ENCODE measurements at places on chromosomes 4 and X. TPM values are rescaled to one million over a fixed set of nuclear protein-coding genes. Genes with fewer than 3 reads are reported as not detected.

RNF128 gene
- 44.2 TPM for total RNA-seq

ZDHHC15 gene
- total RNA-seq: not detected

STAP1 gene
- total RNA-seq: 13.2 TPM

ZMAT1 gene
- 2.6 TPM for total RNA-seq

AVPR2 gene
- 5.0 TPM for total RNA-seq

OTOP1 gene
- not detected for total RNA-seq

DOK7 gene
- 0.53 TPM for total RNA-seq

SLC35A2 gene
- 43.3 TPM for total RNA-seq

ANK2 gene
- 5.3 TPM for total RNA-seq

DNA sequence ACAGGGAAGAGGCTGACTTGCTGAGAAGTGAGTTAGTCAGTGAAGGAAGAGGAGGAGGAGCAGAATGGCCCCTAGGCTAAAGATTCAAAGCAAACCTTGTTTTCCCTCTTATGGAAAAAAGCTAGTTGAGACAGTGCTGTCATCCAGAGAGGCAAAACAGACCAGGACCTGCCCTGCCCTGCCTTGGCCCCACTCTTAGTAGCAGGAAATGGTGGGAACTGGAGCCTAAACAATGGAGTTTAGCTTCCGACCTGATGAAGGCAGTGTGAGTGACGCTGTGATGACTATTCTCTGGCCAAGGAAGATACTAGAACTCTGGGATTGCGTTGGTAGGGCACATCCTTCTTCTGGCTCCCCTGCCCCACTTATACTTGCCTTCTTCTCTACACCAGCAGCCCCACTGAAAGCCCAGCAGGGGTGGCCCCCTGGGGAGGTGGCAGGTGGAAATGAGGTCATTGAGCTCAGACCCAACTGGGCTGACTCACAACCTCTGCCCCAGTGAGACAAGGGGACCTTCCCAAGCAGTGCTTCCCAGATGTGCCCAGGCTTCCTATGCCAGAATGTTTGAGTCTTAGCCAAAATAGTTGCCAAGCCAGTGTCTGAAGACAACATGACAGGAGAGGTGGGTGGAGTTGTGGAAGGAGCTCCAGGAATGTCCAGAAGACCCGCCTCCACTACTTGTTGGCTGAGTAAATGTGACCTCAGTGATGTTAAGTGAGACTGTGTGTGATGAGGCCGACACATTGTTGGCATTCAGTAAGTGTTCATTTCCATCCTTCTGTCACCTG is 38.8 kb downstream of the MSN start:
- H3K4me3 ChIP-seq: no peak overlapping the region
- peaks cover 8% of the 10 kb centered on the region for H3K4me1 ChIP-seq
- peak overlapping the region; percentile 14 for H3K27ac ChIP-seq
- H3K27me3 ChIP-seq: no peaks in the 10 kb centered on the region
- DNase-seq: no peak

DNA sequence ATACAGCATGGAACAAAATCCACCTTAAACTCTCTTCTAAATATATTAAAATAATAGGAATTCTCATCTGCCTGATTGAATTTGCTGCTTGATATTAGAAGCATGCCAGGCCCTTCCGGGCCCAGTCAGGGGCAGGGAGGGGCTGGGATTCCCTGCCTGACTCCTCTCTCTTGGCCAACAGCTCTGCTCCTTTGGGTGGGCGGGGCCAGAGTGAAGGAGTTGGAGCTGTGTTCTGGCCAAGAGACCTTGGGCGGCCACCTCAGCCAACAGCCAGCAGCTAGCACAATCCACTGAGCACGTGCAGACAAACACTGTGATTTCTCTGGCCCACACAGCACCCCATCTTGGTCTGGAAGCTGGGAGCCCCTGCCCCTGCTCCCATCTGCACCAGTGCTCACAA is 140.3 kb downstream of the PJA1 start:
- no peak overlapping the region for H3K27ac ChIP-seq
- H3K36me3 ChIP-seq: no peaks in the 10 kb centered on the region
- DNase-seq: peak; percentile 76

DNA sequence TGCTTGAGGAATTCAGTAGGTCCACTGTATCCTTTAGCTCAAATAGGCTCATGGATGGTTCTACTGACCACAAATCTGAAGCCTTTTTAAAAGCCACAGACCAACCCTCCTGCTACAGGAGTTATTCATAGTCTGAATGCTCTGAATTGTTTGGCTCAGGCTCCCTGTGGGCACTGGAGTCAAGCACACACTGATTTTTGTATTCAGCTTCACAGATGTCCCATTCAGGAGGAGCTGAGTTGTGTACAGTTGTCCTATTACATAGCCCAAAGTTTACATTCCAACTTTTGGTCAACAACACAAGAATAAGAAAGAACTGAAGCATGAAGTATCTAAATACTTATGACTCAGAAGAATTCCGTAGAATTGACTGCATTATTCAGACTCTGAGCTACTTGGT is 243.9 kb downstream of the UNC5C start:
- DNase-seq: no peak
- H3K27ac ChIP-seq: no peak overlapping the region
- H3K4me1 ChIP-seq: no peaks in the 10 kb centered on the region
- no peaks in the 10 kb centered on the region for H3K27me3 ChIP-seq
- no peak overlapping the region for H3K4me3 ChIP-seq

DNA sequence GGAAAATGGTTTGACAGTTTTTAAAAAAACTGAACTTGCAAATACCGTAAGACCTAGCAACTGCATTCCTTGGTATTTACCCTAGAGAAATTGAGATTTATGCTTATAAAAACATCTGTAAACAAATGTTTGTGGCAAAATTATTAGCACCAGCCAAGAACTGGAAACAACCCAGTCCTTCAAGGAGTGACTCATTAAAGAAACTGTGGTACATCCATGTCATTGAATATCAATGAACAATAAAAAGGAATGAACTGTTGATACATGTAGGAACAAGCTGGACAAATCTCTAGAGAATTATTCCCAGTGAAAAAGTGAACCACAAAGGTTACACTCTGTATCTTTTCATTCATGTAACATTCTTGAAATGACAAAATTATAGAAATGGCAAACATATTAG is 240.2 kb upstream of the ADAMTS3 start:
- H3K4me1 ChIP-seq: no peaks in the 10 kb centered on the region
- no peak overlapping the region for H3K27ac ChIP-seq
- no peaks in the 10 kb centered on the region for H3K36me3 ChIP-seq
- H3K27me3 ChIP-seq: no peaks in the 10 kb centered on the region

DNA sequence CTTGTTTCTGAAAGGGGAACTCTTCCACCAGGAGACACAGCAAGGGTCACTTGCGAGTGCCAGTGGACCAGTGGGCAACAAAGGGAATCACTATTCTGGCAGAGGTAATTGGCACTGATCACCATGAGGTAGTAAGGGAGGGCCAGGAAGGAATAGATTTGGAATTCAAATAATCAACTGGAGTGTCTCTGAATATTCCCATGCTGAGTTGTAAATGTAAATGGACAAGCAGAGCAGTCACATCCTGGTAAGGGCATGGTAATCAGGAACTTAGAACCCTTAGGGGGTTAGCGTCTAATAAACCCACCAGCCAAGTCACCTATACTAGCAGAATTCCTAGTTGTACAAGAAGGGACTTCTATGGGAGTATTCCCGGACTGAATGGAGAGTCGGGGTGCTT is 178.5 kb upstream of the UGT8 start:
- no peak overlapping the region for H3K27ac ChIP-seq
- H3K4me3 ChIP-seq: no peak overlapping the region
- no peak for DNase-seq
- no peaks in the 10 kb centered on the region for H3K36me3 ChIP-seq

GRCh38 chr4:42267724-42268123 is 115.3 kb upstream of the BEND4 start:
- DNase-seq: no peak
- no peaks in the 10 kb centered on the region for H3K36me3 ChIP-seq
- no peak overlapping the region for H3K4me3 ChIP-seq
- H3K27ac ChIP-seq: no peak overlapping the region
- no peaks in the 10 kb centered on the region for H3K4me1 ChIP-seq

DNA sequence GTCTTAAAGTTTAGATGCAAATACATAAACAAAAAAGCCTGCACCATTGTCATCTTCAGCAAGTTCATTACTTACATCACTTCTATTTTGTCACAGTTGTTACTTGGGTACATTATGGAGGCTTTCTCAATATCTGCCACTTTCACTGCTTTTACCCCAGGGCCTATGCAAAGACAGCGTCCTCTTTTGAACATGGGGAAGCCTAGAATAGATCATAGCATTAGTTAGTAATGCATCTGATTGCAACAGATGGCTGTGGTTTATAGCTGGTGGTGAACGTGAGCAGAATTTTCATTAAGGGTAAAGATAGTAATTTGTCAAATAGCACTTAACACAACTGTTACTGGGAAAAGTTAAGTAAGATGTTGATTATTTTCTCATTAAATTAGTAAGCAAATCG is 729 bp downstream of the CXCL11 start:
- no peaks in the 10 kb centered on the region for H3K36me3 ChIP-seq
- DNase-seq: no peak
- H3K4me1 ChIP-seq: no peaks in the 10 kb centered on the region
- no peak overlapping the region for H3K27ac ChIP-seq
- no peak overlapping the region for H3K4me3 ChIP-seq

DNA sequence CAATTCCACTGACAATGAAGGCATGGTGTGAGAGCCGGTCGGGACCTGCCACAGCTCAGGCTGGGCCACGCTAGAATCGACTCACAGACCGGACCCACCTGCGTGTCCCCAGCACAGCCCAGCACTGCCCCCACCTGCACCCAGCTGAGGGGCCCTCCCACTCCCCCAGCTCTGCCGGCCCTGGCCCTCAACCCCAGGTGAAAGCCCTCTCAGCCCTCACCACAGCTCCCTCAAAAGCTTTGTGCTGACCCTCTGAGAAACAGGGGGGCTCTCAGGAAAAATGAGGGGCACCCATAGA is 25.1 kb downstream of the GAK start:
- H3K4me3 ChIP-seq: no peak overlapping the region
- no peak overlapping the region for H3K27ac ChIP-seq
- H3K27me3 ChIP-seq: no peaks in the 10 kb centered on the region

- H3K4me3 ChIP-seq: no peak overlapping the region
- H3K36me3 ChIP-seq: no peaks in the 10 kb centered on the region
- H3K27me3 ChIP-seq: no peaks in the 10 kb centered on the region
Observed at GRCh38 chr4:47075919-47076318, 44.6 kb downstream of the GABRB1 start.

- no peak overlapping the region for H3K27ac ChIP-seq
- H3K27me3 ChIP-seq: no peaks in the 10 kb centered on the region
- H3K36me3 ChIP-seq: no peaks in the 10 kb centered on the region
- no peak for DNase-seq
- no peak overlapping the region for H3K4me3 ChIP-seq
- H3K4me1 ChIP-seq: no peaks in the 10 kb centered on the region
Observed at GRCh38 chrX:103637604-103638338, 9.0 kb downstream of the TCEAL1 start.

DNA sequence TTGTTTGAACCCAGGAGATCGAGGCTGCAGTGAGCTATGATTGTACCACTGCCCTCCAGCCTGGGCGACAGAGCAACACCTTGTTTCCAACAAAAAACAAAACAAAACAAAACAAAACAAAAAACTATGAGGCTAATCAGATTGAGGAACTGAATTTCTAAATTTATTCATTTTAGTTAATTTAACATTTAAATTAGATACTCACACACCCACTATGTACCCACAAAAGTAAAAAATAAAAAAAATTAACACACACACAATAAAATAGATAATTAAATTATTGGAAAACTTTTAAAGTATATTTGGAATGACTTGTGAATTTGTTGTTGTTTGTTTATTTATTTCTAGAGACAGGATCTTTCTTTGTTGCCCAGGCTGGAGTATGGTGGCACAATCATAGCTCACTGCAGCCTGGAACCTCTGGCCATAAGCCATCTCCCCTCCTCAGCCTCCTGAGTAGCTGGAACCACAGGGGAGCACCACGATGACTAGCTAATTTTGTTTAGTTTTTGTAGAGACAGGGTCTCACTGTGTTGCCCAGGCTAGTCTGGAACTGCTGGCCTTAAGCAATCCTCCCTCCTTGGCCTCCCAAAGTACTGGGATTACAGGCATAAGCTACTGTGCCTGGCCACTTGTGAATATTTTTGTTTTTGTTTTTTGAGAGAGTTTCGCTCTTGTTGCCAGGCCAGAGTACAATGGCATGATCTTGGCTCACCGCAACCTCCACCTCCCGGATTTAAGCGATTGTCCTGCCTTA is 9.8 kb upstream of the ZNF157 start:
- H3K27ac ChIP-seq: no peak overlapping the region
- no peaks in the 10 kb centered on the region for H3K4me1 ChIP-seq
- H3K27me3 ChIP-seq: no peaks in the 10 kb centered on the region
- no peaks in the 10 kb centered on the region for H3K36me3 ChIP-seq
- DNase-seq: no peak

DNA sequence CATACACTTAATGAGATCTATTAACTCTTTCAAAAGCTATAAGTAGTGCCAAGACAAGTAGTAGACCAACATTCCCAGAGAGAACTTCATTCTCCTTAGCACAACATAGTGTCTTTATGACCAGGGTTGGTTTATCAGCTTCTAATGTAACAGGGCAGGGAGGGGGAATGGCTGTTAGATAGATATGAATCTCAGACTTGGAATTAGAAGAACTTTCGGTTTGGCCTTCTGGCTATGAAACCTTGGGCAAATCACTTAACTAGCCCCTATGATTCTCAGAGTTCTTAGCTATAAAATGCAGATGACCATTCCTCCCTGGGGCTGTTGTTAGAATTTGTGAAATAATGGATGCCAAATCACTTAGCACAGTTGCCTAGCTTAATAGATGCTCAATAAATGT is 132.2 kb downstream of the SLC10A7 start:
- no peak overlapping the region for H3K27ac ChIP-seq
- no peaks in the 10 kb centered on the region for H3K36me3 ChIP-seq
- no peak overlapping the region for H3K4me3 ChIP-seq
- H3K27me3 ChIP-seq: no peaks in the 10 kb centered on the region
- DNase-seq: no peak

DNA sequence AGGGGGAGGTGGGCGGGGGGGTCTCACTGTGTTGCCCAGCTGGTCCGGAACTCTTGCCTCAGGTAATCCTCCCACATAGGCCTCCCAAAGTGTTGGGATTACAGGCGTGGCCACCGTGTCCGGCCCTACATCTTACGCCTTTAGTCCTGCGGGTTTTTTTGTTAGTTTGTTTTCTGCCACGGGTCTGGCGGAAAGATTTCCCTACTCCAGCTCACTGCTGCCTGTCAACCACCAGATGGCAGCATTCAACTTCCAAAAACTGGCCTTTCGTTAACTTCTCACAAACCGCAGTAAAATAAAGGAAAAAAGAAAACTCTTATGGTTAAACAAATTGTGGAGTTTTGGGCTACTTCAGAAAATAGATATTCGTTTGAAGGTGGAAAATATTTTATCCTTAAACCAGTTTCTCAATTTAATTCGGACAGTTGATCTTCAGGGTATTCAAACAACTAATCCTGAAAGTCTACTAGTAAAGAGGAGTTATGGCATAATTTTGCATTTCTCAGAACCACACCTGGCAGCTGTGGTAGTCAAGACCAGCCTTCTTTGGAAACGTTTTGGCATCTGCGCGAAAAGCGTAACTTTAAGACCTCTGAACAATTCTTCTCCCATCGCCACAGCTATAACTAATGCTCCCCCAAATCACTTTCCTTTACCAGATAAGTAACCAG is 41.1 kb downstream of the LUZP4 start:
- H3K36me3 ChIP-seq: no peaks in the 10 kb centered on the region
- no peak overlapping the region for H3K4me3 ChIP-seq
- no peaks in the 10 kb centered on the region for H3K27me3 ChIP-seq
